ENCODE measurements at places on chromosomes 5 and 9.

- no peaks in the 10 kb centered on the region for H3K4me1 ChIP-seq
- no peak overlapping the region for H3K4me3 ChIP-seq
- no peak overlapping the region for H3K27ac ChIP-seq
These were observed 98.6 kb downstream of the YTHDC2 start for GRCh38 chr5:113612060-113612496.

DNA sequence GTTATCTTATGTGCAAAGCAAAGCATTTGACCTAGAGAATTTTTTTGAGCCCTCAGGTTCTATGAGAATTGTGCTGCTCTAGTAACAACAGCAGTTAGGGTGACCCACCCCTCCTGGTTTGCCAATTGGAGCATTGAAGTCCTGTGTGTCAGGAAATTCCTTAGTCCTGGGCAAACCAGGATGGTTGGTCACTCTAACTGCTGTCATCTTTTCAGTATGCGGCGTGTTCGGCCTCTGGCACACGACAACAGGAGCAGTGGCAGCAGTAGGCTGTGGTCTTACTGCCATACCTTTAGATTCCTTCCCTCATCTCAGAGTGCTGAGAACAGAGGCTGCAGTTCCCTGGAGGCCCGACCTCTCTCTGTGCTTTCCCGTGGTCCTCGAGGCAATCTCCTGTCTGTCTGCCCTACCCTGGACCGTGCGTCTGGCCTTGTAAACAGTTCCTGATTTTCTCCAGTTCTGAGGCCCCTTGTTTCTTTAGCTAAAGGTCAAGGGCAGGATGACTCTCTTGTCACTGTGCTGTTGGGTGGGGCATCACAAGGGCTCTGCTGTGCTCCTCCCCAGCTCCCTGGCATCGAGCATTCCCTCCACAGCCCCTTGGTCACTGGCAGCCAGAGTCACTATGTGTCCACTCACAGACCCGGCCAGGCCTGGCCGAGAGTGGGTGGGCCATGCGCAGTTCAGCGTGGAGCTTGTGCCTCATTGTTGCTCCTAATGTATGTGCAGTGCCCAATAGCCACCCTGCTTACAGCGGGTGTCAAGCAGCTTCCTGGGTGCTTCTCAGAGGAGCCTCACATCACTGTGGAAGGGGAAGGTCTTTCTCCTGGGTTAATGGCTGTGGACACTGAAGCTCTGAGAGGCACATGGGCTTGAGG is 18.5 kb upstream of the COL15A1 start:
- no peak for DNase-seq
- H3K4me1 ChIP-seq = peaks cover 12% of the 10 kb centered on the region
- H3K27ac ChIP-seq = no peak overlapping the region
- no peaks in the 10 kb centered on the region for H3K27me3 ChIP-seq

DNA sequence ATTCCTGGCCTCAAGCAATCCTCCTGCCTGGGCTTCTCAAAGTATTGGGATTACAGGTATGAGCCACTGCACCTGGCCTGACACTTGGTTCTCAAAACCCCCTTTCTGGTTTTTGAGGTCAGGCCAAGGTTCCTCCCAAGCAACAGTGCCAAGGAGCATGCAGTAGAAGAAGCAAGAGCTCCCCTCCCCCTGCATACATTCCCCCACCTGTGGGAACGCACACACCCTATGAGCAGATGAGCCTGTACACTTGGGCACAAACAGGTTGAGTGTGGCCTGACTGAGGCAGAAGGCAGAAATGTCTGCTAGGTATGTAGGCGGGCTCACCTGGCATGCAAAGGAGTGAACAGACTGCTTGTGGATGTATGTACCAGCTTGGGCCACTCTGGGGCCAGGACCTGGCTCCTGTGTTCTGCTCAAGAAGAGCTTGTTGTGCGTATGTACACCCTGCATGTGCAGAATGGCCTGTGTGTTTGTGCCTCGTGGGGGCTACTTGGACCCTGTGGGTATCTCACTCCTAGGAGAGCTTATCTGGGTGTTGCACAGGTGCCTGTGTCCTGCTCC is 1.7 kb downstream of the GPRIN1 start:
- DNase-seq = no peak
- H3K27me3 ChIP-seq = no peaks in the 10 kb centered on the region
- H3K4me1 ChIP-seq = peaks cover 31% of the 10 kb centered on the region
- peaks cover 4% of the 10 kb centered on the region for H3K36me3 ChIP-seq
- H3K4me3 ChIP-seq = no peak overlapping the region

DNA sequence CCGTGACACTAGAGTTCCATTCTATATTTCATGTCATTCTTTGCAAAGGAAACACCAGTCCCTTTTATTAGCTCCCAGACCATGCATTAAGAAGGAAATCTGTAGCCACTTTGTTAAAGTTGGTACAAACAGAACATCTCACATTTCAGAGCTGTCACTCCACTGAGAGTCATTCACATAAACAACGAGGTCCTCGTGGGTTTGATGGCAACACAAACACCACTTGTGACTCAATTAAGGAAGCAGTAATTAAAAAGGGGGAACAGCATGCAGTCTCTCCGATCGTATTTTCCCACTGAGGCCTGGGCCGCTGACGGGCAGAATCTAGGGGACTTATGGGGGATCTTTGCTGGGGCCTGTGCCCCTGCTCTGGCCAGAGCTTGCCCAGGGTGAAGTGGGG is 94.2 kb upstream of the ZNF618 start:
- H3K27me3 ChIP-seq = no peaks in the 10 kb centered on the region
- no peak overlapping the region for H3K4me3 ChIP-seq
- H3K4me1 ChIP-seq = peaks cover 26% of the 10 kb centered on the region
- peak; percentile 72 for DNase-seq

DNA sequence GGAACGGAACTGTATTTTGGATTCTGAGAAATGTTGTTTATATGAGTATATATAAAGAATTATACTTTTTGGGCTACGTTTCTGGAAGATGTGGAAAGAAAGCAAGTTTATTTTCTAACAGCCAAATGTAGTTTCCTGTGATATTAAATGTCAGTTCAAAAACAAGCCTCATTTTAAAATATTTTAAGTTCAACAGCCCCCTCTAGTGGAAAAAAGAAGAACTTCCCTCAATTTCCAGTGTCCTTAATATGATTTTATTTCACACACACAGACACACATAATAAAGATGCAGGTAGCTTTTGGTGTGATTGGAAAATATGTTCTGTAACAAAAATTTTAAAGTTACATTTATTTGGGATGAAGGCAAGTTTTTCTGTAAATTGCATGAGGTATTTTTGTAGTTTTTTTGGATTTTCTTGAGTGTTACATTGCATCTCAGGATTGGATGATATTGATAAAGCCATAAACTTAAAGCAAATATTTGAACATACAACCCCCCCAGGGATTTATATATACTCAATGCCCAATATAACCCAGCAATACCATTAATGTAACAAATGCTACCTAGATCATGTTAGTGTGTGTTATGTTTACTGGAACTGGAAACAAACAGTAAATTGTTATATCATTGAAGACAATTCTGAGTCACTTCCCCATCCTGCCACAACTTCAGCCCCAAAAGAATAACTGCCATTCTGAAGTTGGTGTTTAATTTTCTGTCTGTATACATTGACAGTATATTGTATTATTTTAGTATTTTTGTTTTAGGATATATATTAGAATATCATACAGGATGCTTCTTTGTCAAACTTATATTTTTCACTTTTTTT is 54.0 kb downstream of the CCDC171 start:
- H3K36me3 ChIP-seq = no peaks in the 10 kb centered on the region
- DNase-seq = peak; percentile 47
- H3K4me1 ChIP-seq = no peaks in the 10 kb centered on the region
- no peak overlapping the region for H3K4me3 ChIP-seq

- no peaks in the 10 kb centered on the region for H3K27me3 ChIP-seq
- peaks cover 16% of the 10 kb centered on the region for H3K36me3 ChIP-seq
- H3K27ac ChIP-seq = no peak overlapping the region
- no peak for DNase-seq
- no peaks in the 10 kb centered on the region for H3K4me1 ChIP-seq
These were observed 58.1 kb downstream of the NNT start for GRCh38 chr5:43661102-43661501.

DNA sequence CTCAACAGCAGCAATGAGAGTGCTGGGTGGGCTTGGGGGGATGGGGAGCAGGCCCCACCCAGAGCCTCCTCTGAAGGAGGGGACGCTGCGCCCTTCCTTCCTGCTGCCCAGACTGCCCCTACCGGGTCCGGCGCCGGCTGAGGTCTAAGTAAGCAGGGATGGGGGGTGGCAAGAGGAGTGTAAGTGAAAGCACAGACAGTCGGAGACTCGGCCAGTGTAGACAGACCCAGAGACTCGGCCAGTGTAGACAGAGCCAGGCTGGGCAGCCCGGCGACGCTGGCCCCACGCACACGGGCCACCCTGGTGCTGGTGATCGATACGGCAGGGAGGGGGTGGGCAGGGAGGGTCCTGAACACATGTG is 7.4 kb upstream of the ENTPD8 start:
- DNase-seq = no peak
- H3K4me1 ChIP-seq = peaks cover 65% of the 10 kb centered on the region
- H3K27me3 ChIP-seq = no peaks in the 10 kb centered on the region
- no peak overlapping the region for H3K4me3 ChIP-seq

- no peaks in the 10 kb centered on the region for H3K36me3 ChIP-seq
- DNase-seq = no peak
These were observed 323.6 kb downstream of the NFIB start for GRCh38 chr9:13990331-13990730.

- H3K36me3 ChIP-seq = no peaks in the 10 kb centered on the region
- no peaks in the 10 kb centered on the region for H3K4me1 ChIP-seq
- no peak overlapping the region for H3K27ac ChIP-seq
- peaks cover 9% of the 10 kb centered on the region for H3K27me3 ChIP-seq
- no peak for DNase-seq
These were observed 9.4 kb downstream of the FSTL4 start for GRCh38 chr5:133602835-133603380.

All from spinal cord (tissue), 10 donors.